CD8-positive, alpha-beta memory T cell (primary cell): ENCODE measurements at places on chromosomes 11 and 22.

DNA sequence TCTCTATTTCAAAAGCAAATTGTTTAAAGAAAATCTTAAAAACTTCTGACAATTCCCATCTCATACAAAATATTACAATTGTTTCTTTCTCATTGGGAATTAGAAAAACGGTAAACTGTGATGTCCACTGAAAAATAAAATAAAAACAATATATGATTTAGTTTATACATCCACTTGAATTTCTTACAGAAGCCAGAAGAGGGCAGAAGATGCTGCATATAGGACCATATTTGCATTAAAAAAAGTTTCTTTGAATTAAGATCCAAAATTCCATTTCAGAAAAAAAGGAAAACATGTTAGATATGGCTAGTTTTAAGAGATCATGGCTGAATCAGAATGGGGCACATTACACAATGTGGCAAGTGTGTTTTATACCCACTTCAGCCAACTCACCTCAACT is 39.3 kb upstream of the LRRC4C start:
- no peak for DNase-seq

DNA sequence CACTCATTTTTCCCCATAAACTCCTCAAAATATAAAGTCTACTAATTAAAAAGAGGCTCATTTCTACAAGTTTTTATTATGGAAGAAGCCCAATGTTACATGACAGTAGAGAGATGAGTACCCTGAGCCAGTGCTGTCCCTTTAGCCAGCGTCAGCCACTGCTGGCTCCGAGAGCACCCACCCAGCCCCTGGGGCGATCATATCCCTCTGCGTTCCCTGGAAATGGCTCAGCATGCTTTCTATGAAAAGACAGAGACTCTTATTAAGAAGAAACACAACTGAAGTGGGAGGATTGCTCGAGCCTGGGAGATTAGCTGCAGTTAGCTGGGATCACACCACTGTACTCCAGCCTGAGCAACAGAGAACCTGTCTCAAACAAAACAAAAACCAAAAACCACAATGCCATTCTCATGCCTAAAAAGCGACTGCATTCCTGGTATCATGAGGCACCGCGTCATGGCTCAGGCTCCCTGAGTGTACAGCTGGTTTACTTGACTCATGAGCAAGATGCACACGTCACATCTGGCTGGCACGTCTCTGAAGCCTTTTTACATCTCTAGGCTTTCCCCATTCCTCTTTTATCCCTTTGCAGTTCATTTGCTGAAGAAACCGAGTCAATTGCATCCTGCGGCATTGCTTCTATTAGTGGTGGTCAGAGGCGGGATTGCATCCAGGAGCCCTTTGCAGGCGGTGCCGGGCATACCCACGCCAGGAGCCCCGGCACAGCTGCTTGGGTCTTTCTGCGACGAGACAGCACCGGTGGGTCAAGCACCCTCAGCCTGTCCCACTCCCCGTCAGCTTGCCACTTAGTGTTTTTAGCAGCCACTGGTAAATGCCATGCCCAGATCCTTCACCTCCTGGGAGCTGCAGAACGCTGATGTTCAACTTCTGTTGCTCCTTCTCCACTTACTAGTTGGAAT is 119.9 kb downstream of the CTTN start:
- DNase-seq: no peak

GRCh38 chr22:50416996-50417395 is 57.8 kb downstream of the SBF1 start:
- DNase-seq: no peak

GRCh38 chr11:124233376-124233775 is 7.5 kb upstream of the OR8G1 start:
- no peak for DNase-seq
